Posterior cingulate gyrus (tissue), 11 donors: ENCODE measurements at places on chromosomes 6 and 20.
A peak's percentile ranks its signal among the peaks of the same experiment; 100 is the strongest.

GRCh38 chr6:133816171-133816570 lies 72.7 kb upstream of the TCF21 start:
- no peak for DNase-seq

DNA sequence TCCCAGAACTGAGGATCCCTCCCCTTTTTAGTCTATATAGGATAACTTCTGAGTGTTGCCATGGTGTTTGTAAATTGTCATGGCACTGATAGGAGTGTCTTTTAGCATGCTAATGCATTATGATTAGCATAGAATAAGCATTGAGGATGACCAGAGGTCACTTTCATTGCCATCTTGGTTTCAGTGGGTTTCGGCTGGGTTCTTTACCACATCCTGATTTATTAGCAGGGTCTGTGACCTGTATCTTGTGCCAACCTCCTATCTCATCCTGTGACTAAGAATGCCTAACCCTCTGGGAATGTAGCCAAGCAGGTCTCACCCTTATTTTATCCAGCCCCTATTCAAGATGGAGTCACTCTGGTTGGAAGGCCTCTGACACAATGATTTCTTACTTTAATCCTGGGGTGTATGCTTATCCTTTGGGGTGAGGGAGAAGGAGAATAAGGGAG lies 19.6 kb downstream of the WFDC2 start:
- no peak for DNase-seq

DNA sequence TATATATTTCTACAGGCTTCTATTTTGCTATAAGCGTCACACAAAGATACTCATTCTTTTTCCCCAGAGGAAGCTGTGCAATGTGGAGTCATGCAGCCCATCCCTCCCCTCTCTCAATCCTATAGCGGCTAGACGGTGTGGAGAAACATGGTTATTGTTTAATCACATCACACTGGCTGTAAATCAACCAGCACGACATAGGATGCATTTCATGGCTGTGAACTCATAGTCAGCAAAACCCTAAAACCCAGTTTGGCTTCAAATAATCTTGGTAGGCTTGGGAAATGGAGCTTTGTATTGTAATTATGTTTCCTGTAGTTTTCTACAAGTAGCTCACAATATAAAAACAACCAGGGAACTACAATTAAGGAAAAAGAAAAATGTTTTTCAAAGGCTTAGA lies 16.8 kb downstream of the FOXC1 start:
- DNase-seq = no peak

GRCh38 chr6:30601815-30602641 lies 15.0 kb downstream of the PPP1R10 start:
- DNase-seq = no peak

- DNase-seq = no peak
Measured at GRCh38 chr6:85493389-85493788, 43.5 kb downstream of the NT5E start.

GRCh38 chr6:18203786-18204185 lies 48.6 kb downstream of the KDM1B start:
- no peak for DNase-seq

GRCh38 chr20:50427719-50428083 lies 82.5 kb upstream of the PTPN1 start:
- DNase-seq = no peak

DNA sequence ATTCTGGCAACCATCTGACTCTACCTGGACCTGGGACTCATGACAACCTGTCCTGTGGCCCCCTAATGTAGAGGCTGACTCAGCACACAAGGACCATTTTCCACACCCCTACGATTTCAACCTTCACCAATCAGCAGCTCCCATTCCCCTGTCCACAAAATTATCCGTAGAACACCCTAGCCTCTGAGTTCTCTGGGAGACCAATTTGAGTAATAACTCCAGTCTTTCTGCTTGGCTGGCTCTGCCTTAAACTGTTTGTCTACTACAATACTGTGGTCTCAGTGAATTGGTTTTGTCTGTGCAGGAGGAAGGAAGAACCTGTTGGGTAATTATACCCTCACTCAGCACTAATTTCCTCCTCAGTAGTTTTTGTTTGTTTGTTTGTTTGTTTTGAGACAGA lies 99.3 kb upstream of the MRPS10 start:
- no peak for DNase-seq

GRCh38 chr20:45911486-45912343 lies at the start of gene PLTP:
TSS of gene PLTP (minus strand) at chr20:45912155. CDS start at chr20:45911452, 703 bp downstream.
- peak; percentile 65 for DNase-seq

DNA sequence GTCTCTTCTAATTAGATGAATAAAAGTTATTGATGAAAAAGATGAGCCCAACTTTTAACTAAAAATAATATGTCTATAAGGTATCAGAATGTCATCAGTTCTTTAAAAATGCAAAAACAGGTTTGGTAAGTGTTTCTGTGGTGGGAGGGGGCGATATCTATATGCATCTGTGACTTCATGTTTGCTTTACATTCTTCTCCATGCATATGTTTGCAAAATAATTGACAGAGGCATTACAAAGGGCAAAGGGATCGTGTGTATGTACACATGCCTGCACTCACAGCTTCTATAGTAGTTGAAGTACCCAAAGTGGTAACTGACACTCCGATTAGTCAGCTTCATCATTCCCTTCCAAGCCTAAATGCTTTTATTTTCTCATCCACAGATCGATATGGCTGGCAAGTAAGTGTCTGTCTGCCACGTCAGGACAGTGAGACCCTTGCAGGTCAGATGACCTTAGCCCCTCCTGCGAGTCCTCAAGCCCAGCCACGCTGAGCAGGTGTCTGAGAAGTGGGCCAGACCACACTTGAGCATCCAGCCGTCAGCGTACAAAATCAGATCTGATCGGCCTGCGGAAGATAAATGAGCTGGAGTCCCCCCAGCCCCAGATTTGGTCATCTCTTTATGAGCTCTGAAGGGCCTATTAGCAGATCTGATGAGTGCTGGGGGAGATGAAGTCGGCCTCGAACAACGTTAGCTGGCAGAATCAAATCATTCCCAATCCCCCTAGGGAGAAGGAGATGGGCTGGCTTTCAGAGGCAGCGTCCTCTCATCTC lies 369.1 kb downstream of the MAFB start:
- DNase-seq = no peak

- no peak for DNase-seq
Measured at GRCh38 chr6:73041051-73041450, 184.2 kb downstream of the KHDC1L start.

DNA sequence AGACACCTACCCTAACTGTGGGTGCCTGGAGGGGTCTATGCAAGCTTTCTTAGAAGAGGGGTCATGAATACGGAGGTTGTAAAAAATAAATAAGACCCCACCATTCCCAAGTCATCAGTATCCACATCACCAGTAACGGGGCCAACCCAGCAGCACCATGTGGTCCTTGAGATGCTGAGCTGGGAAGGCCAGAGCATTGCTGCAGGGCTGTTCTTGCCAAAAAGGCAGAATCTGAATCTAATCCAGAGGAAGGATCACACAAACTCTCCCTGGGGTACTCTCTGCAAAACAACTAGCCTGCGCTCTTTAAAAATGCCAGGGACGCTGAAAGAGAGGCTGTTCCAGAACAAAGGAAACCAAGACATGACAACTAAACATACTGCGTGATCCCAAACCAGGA lies 43.2 kb downstream of the SSR1 start:
- DNase-seq = no peak

DNA sequence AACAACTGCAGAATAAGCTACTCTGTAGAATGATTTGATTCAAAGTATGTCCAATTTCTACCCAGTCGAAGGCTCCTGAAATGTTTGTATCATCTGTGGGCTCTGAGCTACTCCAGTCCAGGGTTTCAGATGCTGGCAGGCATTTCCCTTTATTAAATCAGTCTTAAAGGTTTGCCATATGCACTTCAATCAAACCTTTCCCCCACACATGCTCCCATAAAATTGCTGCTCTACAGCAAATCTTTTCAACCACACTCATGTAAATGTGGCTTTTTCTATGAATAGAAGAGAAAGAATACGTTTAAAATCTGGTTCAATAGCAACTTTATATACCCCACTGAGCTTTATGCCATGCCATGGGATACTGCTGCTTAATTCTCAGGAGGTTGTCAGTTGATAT lies 242.4 kb upstream of the MAP3K7 start:
- no peak for DNase-seq

- peak; percentile 46 for DNase-seq
Measured at GRCh38 chr6:34202329-34203201, 34.1 kb upstream of the HMGA1 start.

DNA sequence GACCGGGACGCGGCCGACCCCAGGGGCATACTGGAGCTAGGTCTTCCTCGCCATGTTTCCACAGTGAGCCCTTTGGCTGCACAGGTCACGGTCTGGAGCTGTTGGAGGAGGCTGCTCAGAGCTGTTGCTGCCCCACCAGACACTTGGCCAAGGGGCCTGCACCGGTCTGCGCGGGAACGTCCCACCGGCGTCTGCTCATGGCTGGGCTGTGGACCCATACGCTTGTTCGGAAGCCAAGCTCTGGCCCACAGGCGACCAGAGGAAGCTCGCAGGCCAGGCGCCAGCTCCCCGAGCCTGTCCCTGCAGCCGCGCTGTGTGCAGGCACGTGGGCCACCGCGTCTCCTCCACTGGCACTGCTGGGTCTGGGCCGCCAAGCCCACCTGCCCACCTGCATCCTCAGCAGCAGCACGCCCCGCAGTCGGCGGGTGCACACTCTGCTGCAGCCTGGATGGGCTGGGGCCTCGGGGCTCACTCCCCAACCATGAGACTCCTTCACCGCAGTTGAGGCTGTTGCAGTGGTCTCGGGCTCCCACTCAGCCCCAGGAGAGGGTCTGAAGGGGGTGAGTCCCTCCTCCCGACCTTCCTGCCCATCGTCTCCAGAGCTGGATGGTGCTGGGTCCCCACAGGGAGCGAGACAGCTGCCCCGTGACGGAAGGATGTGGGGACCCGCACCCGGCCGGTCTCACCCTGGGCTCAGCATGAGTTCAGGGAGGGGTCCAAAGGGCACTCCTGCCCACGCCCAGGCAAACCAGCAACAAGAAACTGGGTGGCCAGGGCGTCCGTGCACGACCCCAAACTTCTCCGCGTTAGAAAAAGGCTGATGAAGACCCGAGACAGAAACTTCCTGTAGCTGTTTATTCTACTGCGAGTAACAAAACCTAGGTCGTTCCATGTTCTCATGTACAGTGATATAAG lies 15.5 kb upstream of the TCFL5 start:
- peak; percentile 83 for DNase-seq

DNA sequence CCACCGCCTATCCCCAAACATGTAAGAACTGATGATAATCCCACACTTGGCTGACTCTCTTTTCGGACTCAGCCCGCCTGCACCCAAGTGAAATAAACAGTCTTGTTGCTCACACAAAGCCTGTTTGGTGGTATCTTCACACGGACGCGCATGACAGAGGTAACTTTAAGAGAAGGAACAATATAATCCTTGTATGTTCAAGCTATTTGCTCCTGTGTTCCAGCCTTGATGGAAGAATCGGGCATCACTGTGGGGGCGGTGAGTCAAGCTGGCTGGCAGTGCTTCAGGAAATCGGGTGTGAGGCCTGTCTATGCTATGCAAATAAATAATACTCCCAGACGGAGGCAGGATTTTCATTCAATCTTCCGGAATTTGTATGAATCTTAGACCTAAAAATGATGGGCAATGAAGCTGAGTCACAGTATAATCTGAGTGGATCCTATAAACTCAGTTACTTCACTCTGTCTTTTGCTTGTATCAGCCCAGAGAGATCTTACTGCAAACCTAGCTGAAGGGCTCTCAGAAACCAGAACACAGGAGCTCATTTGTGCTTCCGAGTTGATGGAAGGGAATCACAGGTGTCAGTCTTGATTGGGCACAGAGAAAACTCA lies 45.2 kb upstream of the NT5E start:
- DNase-seq = no peak

DNA sequence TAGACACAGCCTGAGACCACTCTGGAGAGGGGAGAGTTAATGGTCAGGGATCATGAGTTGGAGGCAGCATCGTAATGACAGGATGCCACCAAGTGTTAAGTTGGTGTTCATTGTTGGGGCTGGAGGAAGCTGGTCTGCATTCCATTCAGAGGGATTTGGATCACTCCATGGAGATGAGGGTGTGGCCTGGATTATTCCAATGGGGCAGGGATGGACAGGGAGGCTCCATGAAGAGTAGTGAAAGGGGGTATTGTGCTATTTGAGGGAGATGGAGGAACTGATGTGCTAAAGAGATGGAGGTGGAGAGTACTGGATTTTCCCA lies 1.1 kb downstream of the SAPCD1 start:
- no peak for DNase-seq

GRCh38 chr20:61913423-61914225 lies 152.1 kb downstream of the TAF4 start:
- DNase-seq = peak; percentile 72

DNA sequence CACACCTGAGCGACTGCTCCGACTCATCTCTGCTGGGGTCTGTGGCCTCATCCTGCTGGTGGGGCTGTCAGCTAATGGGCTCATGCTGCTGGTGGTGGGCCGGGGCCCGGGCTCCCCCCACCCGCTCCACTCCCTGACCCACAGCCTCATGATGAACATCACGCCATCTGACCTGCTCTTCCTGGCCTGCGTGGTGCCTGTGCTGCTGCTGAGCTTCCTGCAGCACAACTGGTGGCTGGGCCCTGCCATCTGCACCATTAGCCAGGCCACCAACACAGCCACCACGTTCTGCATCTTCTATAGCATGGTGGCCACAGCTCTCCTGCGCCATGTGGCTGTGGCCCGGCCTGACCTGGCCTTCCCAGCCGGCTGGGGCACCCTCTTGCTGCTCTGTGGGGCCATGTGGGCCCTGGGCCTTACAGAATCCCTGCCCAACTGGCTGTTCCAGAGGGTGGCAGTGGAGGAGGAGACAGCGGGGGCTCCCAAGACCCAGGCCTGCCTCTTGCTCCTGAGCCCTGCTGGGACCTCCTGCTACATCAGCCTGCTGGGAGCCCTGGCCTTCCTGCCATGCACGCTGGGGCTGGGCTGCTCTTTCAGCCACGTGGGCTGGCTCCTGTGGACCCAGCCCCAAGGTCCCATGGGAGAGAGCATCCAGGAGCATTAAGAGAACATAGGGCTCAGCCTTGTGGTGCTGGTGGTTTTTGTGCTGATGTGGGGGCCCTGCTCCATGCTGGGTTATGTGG lies 39.6 kb downstream of the RAB44 start:
- no peak for DNase-seq

GRCh38 chr20:46985250-46985649 lies 90.6 kb downstream of the EYA2 start:
- DNase-seq = no peak

- no peak for DNase-seq
Measured at GRCh38 chr20:51494241-51495110, 48.0 kb downstream of the NFATC2 start.

DNA sequence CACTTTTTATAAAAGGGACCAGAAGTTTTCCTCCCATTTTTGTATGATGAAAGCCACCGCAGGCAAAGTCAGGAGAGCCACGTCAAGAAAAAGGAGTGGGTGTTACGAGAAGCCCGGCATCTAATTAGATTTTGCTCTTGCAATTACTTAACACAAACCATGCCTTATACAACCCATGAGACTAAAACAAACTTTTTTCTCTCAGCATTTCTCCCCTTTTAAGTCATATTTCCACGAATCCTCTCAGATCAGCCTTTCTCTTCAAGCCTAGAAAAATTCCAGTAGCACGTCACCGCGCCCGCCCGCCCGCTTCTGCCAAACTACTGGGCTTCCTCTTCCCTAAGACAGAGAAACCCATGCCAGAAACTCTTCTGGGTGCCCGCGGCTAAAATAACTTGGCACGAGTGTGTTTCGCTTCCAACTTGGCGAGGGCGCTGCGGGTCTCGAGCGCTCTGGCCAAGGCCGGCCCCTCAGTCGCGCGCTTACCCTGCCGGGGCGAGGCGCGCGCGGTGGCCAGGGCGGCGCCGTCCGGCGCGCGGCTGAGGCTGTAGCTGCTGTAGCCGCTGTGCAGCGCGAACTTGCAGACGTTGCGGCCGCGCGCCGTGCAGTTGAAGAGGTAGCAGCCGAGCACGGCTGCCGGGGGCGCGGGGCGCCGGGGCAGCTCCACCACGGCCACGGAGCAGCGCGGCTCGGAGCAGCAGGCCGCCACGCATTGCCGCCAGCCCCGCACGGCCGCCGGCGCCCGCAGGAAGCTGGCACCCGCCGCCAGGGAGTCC lies 1.0 kb downstream of the LRP11 start:
- peak; percentile 66 for DNase-seq
